ENCODE measurements at places on chromosomes 3 and 15. TPM values are rescaled to one million over a fixed set of nuclear protein-coding genes. Genes with fewer than 3 reads are reported as not detected.

DNA sequence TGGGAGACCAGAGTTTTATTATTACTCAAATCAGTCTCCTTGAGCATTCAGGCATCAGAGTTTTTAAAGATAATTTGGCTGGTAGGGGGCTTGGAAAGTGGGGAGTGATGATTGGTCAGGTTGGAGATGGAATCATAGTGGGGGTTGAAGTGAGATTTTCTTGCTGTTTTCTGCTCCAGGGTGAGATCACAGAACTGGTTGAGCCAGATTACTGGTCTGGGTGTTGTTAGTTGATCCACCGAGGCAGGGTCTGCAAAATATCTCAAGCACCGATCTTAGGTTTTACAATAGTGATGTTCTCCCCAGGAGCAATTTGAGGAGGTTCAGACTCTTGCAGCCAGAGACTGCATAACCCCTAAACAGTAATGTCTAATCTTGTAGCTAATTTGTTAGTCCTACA, 141.0 kb downstream of the OTOL1 start:
- DNase-seq: no peak

GRCh38 chr15:88912500-88912921, 668 bp downstream of the MFGE8 start:
- no peak for DNase-seq

DNA sequence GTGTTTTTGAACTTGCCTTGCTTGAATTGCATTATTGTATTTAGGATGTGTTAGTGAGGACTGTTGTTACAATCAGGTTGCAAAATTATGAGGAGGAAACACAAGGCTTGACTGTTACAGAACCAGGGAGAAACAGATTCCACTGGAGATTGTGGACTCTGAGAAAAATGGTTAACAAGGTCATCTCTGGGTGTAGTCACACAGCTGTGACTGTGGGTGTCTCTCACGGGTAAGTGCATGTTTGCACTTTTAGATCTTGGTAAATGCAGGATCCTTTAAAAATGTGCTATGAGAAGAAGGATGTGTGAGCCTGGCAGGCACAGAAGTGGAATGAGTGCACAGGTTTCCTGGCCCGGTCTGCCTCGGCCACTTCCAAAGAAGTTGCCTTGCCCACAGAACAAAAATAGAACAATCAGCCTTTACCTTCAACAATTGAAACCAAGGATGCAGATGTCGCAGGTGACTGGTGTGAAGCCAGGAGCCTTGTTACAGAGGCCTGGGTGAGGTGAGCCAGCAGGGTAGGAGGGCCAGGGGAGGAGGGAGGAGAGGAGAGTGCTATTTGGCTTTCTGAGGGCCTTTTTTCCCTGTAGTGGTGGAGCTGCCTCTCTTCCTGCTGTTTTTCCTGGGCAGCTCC, 68.0 kb downstream of the ABHD5 start:
- DNase-seq: no peak

DNA sequence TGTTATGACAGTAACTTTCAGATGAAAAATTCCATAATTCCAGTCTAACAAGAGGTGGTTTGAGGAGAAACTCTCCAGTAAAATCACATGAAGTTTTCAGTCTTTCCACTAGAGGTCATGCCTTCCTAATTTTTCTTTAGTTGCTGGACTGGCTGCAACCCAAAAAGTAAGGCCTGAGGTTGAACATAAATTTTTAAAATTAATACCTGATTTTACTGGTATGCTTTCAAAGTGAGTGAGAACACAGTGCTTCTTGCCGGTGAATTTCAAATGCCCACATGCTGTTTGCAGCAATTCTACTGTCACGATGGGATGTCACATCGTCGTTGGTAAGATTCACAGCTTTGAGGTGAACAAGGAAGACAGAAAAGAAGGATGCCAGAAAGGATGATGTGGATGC, 89.0 kb upstream of the FGF12 start:
- DNase-seq: no peak

DNA sequence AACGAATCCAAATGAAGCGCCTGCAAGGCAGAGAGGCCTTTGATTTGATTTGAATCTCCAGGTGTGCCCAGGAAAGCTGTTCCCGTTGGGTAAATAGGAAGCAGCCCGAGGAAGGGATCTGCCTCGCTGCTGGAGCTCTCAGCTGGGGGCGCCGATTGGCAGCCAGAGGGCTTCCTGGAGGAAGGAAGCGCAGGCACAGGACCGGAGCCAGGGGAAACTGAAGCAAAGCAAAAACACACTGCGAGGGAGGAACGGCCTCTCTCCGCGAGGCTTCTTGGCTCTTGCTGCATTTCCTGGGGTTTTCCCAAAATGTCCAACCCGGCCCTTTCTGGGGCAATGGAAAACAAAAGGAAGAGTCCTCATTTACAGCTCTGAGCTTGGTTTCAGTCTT, 80.3 kb downstream of the TMEM266 start:
- no peak for DNase-seq

COL6A5 gene
- not detected for total RNA-seq

GRCh38 chr3:184584464-184584891, 22.9 kb downstream of the EPHB3 start:
- DNase-seq: no peak

- DNase-seq: no peak
These were observed 17.6 kb upstream of the UBA7 start for GRCh38 chr3:49831341-49831740.

DNA sequence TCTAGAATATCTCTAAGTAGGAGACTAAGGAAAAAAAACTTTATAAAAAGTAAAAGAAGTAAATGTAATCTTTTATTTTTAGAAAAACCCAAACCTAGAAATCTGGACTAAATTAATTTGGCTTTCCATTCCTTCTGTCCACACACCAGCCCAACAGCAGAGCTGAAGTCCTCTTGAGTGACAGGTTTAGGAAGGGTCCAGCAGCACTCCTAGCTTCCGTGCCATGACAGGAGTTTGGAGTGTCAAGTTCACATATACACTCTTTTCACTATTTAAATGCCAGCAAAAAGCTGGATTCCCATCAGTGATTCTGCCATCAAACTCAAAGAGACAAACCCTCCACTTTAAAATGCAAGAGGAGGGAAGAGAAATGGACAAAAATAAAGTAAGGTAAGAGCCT, 13.1 kb downstream of the PROK2 start:
- no peak for DNase-seq

All from mucosa of gallbladder (tissue), 1 donor.